ENCODE measurements at places on chromosomes 7 and 10. TPM values are rescaled to one million over a fixed set of nuclear protein-coding genes. Genes with fewer than 3 reads are reported as not detected.

GRCh38 chr7:136807598-136807997, 60.9 kb upstream of the CHRM2 start:
- H3K27ac ChIP-seq, result no peak overlapping the region
- no peaks in the 10 kb centered on the region for H3K4me1 ChIP-seq
- DNase-seq, result no peak
- H3K36me3 ChIP-seq, result no peaks in the 10 kb centered on the region
- no peaks in the 10 kb centered on the region for H3K27me3 ChIP-seq

GRCh38 chr10:101490026-101490425, 98.0 kb downstream of the POLL start:
- H3K4me1 ChIP-seq, result no peaks in the 10 kb centered on the region
- DNase-seq, result no peak
- H3K36me3 ChIP-seq, result no peaks in the 10 kb centered on the region
- no peaks in the 10 kb centered on the region for H3K27me3 ChIP-seq
- H3K27ac ChIP-seq, result no peak overlapping the region

DNA sequence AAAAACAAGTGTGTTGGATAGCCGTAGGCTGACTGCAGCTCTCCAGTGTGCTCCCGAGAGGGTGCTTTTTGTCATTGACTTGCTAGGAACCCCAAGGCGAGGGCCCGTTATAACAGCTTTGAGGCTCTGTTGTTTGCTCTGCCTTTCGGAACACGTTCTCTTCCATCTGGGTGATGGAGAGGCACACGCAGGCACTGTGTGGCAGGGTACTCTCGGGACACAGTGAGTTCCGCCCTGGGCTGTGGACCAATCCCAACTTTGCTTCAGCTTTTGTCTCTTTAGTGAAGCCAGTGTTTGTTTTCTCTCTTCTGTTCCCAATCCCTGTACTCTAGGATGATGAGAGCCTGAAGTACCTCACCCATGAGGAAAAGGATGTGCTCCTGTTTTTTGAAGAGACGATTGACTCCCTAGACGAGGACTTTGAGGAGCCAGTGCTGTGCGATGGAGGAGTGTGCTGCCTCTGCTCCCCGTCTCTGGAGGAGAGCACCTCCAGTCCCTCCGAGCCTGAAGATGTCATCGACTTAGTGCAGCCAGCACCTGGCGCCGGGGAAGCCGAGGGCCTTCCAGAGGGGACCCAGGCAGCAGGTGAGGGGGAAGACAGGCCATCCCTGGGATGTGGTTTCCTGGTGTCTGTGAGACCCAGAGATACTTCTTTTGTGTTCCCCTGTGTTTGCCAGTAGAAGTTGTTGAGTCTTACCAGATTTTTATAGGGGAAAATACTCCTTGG, 43.2 kb downstream of the PROSER2 start:
- H3K36me3 ChIP-seq, result peaks cover 53% of the 10 kb centered on the region
- H3K27ac ChIP-seq, result no peak overlapping the region
- no peaks in the 10 kb centered on the region for H3K4me1 ChIP-seq
- H3K4me3 ChIP-seq, result no peak overlapping the region
- no peak for DNase-seq
- H3K27me3 ChIP-seq, result no peaks in the 10 kb centered on the region

DNA sequence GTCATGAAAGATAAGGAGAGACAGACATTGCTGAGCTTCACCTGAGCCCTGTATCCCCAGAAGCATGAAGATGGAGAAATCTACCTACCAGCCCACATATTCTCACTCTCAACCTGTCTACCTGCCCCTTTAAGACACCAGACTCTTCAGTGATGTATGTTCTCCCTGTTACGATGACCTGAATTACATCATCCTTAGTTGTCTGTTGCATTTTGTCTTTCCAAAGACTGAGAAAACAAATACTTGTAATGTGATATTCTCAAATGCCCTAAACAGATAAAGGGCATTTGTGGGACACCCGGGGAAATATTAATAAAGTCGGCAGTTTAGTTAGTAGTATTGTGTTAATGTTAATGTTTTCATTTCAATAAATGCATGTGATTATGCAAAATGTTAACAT, 305.8 kb upstream of the IGFBP3 start:
- DNase-seq, result no peak
- H3K27ac ChIP-seq, result no peak overlapping the region
- no peaks in the 10 kb centered on the region for H3K36me3 ChIP-seq
- H3K4me1 ChIP-seq, result no peaks in the 10 kb centered on the region

DNA sequence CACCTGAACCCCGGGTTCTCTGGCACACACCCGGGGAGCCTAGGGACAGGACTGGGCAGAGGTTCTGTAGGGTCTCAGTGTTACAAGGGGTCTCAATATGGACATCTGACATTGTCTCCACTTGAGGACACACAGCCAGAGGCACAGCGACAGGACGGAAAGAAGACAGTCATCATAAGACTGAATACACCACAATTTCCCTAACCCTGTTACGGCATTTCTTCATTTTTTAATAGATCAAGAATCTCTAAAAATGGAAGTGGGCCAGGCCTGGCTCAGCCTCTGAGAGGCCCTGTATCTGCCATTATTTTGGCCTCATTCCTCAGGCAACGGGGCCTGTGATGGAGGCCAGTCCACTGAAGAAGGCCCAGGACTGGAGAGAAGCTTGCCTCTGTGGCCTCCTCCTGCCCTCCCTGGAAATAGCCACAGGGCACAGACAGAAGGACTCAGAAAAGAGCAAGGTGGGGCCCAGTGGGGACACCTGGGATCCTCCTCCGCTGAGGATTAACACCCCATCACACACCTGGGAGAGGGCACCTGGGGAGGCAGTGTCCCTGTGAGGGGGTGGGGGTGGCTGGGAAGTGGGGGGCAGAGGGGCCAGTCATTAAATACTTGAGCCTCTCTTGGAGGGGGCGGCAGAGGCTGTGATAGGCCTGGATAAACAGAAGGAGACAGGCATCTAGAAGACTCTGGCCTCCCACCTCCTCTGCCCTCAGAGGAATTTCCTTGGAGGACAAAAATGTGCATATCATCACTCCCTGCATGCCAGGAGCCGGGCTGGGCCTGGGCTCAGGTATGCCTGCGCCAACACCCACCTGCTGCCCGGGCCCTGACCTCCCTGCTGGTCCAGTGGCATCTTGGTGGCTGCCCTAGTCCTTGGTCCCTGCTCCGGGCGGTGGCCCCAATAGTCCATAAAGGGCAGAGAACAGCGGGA, 8.0 kb downstream of the SPOCK2 start:
- no peak for DNase-seq
- H3K27ac ChIP-seq, result peak overlapping the region; percentile 19
- no peak overlapping the region for H3K4me3 ChIP-seq
- H3K27me3 ChIP-seq, result no peaks in the 10 kb centered on the region
- H3K36me3 ChIP-seq, result no peaks in the 10 kb centered on the region
- peaks cover 22% of the 10 kb centered on the region for H3K4me1 ChIP-seq

ZNF3 gene
- total RNA-seq, result 28.2 TPM

DNA sequence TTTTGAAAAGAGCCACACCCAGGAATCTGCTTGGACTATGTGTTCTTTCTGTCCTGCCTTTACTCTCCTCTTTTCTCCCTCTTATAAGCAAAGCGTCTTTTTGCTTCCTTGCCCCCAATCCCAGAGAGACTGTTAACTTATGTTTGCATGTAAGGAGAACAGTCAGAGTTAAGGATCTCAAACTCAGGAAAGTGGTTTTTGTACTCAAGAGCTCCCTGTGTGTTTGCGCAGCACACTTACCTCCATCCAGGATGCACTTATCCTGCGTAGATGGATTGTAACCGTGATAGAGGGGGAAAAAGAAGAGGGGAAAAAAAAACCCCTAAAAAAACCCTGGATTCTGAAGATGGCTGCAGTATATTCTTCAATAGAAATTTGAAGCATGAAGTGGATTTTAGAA, 228.9 kb downstream of the AUTS2 start:
- DNase-seq, result no peak
- no peaks in the 10 kb centered on the region for H3K4me1 ChIP-seq
- no peak overlapping the region for H3K27ac ChIP-seq
- H3K36me3 ChIP-seq, result no peaks in the 10 kb centered on the region
- no peaks in the 10 kb centered on the region for H3K27me3 ChIP-seq
- no peak overlapping the region for H3K4me3 ChIP-seq

- peaks cover 12% of the 10 kb centered on the region for H3K4me1 ChIP-seq
- no peaks in the 10 kb centered on the region for H3K36me3 ChIP-seq
- no peak for DNase-seq
- no peaks in the 10 kb centered on the region for H3K27me3 ChIP-seq
- H3K27ac ChIP-seq, result no peak overlapping the region
- no peak overlapping the region for H3K4me3 ChIP-seq
These were observed 15.1 kb upstream of the CDH23 start for GRCh38 chr10:71381611-71382010.

GRCh38 chr7:90824386-90825307, 228.5 kb downstream of the CDK14 start:
- no peak overlapping the region for H3K4me3 ChIP-seq
- no peaks in the 10 kb centered on the region for H3K27me3 ChIP-seq
- DNase-seq, result no peak
- no peaks in the 10 kb centered on the region for H3K36me3 ChIP-seq
- no peaks in the 10 kb centered on the region for H3K4me1 ChIP-seq
- H3K27ac ChIP-seq, result no peak overlapping the region

DNA sequence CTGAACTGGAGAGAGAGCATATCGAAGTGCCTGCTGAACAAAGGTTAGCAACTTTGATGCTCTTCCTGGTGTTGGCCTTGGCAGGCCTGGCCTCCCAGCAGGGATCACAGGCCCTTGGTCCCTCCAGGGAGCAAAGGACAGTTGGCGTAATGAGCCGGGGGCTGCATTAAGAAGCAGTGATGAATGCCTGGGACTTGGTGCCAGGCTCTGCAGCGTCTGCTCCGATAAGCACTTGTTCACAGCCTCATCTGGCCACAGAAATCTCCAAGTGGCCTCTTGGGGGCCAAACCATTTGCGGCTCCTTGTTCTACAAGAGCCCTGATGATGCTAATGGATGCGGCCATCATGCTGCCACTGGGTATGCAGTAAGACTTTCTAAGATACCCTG, 31.8 kb downstream of the CRHR2 start:
- H3K27me3 ChIP-seq, result no peaks in the 10 kb centered on the region
- no peak for DNase-seq
- H3K4me3 ChIP-seq, result no peak overlapping the region
- no peaks in the 10 kb centered on the region for H3K4me1 ChIP-seq
- H3K36me3 ChIP-seq, result no peaks in the 10 kb centered on the region
- H3K27ac ChIP-seq, result no peak overlapping the region

DNA sequence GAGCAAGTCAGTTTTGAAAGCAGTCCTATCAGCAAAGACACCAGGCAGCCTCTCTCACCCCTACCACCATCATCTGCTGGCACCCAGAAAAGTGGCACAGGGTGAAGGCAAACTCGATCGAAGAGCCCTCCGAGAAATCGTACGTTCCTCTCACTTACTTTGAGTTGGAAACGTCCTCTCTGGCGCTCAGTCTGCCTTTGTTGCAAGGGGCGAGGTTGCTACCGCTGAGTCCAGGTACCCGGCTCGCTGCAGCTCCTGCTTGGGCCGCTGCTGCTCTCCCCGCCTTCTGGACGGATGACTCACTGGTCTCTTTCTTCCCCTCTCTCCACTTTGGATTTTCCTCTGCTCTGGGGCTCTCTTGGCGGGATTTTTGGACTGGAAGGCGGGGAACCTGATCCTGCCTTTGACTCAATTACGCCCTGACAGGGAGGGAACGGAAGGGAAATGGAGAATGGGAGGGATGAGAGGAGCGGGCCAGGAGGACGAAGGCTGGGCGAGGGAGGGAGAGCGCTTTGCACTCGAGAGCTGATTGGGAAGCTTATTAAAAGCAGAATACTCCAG, at the start of gene PTN:
TSS of gene PTN (minus strand) at position 453 of the 561 bp plus-strand sequence. CDS start 88,760 bp downstream, outside the sequence.
- no peaks in the 10 kb centered on the region for H3K4me1 ChIP-seq
- no peaks in the 10 kb centered on the region for H3K27me3 ChIP-seq
- H3K4me3 ChIP-seq, result no peak within 1 kb of the TSS

Data from HCT116 (cell line).